ENCODE measurements at places on chromosomes 7 and 10.

DNA sequence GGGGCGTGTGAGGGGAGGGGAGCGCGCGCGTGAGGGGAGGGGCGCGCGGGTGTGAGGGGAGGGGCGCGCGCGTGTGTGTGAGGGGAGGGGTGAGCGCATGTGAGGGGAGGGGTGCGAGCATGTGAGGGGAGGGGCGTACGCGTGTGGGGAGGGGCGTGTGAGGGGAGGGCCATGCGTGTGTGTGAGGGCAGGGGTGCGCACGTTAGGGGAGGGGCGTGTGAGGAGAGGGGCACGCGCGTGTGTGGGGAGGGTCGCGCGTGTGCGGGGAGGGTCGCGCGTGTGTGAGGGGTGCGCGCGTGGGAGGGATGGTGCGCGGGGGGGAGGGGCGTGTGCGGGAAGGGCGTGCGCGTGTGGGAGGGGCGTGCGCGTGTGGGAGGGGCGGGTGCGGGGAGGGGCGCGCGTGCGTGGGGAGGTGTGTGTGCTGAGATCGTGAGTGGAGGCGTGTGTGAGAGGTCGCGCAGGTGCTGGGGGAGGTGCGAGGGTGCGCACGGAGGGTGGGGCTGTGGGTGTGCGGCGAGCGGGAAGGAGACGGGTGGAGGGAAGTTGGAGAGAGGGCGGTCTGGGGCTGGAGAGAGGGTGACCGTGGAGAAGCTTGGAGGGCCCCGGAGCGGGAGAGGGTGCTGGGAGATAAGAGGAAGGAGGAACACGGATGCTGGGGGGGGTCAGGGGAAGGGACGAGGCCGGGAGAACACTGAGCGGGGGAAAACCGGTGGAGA, 19.7 kb downstream of the MXI1 start:
- no peak for DNase-seq

DNA sequence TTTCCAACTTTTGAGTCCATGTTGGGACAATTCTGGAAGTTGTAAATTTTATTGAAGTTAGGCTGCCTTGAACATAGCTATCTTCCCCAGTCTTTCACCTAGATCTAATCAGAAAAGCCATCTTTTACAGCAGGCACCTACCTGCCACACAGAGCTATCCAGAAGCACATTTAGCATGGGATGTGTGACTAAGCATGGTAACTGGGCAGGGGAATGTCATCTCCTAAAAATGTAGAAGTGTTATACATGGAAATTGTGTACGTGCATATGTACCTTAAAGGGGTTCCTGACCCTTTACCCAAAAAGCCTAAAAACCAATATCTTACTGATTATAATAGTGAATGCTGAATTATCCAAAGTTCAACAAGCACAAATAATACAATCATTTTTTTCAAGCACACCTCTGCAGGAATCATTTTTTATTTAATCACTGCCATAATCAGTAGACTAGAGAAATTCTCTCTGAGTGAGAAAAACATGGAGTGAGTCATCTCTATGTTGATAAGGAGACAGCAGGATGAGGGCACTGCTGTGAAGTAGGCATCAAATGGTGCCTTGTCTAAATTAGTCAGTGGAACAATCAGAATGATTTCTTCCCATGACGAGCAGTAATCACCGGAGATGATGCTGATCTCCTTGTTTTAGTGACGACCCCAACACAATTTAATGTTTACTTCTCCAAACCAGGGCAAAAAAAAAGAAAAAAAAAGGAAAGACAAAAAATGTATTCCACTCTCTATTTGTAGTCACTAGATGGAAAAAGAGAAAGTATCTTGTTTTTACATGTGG, 75.9 kb downstream of the SORBS1 start:
- DNase-seq = no peak

- no peak for DNase-seq
These were observed 3.3 kb downstream of the HILPDA start for GRCh38 chr7:128458956-128459355.

DNA sequence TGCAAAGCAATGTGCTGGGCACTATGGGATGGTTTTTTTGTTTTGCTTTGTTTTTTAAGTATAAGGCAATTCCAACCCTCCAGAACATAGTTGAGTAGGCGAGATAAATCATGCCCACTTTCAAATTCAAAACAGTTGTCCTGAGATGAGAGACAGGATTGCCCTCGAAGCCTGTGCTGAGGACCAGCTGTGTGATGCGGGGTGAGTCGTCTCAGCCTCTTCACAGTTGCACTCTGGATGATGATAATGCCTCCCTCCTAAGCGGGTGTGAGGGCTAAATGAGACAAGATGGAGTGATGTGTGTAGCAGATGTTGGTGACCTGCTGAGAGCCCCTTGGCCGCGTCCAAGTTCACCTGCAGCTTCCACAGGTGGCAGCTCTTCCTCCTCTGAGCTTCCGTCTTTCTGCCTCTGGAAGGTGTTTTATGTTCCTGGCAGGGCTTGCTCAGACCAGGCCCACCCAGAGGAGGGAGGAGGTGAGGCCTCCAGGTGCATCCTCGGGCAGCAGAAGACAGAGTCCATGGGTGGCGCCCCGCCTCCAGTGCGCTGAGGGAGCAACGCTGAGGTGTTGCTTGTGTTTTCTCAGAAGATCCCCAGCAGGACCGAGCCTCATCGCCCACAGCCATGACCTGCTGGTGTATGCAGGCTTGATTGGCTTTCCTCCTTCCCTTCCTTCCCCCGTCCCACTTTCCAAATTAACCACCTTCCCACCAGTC, 30.6 kb downstream of the ECHDC3 start:
- DNase-seq = no peak

DNA sequence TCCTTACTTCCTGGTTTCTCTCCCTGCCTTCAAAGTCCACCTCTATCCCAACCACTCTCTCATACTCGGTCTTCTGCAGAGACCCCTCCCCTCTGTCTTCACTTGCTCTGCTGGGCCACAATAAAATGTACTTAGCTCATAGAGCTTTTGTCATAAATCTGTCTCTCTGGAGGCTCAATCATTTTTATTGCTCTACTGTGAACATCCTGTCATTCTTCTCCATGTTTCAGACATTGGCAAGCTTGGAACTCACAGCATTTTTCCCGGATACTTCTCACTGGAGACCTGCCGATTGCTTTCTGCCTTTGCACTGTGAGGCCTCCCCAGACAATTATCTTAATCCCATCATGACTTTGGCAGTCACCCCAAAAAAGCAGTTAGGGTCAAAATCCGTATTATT, 192.3 kb upstream of the ZMIZ1 start:
- no peak for DNase-seq

- no peak for DNase-seq
These were observed 496 bp downstream of the BRI3 start for GRCh38 chr7:98281757-98282606.

- DNase-seq = no peak
These were observed 165.2 kb upstream of the AUTS2 start for GRCh38 chr7:69433081-69433480.

Measured in fibroblast of skin of left quadriceps (primary cell).